ENCODE measurements at places on chromosomes 11 and 22. TPM values are rescaled to one million over a fixed set of nuclear protein-coding genes. Genes with fewer than 3 reads are reported as not detected.

Gene OR4A16
- total RNA-seq, result not detected

GRCh38 chr11:8080674-8081590 lies at the start of gene TUB:
Gene TUB (plus strand): TSS chr11:8081211. CDS start chr11:8081511, 300 bp downstream.
- DNase-seq, result no peak

DNA sequence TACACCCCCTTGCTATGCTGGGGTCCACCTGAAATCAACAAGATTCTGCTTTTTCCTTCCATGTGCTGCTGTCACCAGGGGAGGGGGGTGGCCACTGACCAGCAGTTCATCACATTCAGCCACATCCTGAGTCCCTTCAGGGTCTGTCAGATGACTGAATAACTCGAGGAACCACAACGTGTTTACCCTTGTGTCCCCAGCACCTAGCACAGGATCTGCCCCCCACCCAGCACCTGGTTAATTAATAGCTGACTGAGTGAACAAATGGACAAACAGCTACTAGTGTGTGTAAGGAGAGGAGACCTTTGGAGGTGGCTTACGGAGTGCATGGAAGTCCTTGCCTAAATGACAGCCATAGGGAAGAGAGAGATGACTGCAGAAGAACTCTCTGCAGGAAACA lies 119.5 kb upstream of the NCAM1 start:
- DNase-seq, result no peak

- no peak for DNase-seq
Measured at GRCh38 chr11:76617553-76618265, 52.8 kb downstream of the LRRC32 start.

- DNase-seq, result no peak
Measured at GRCh38 chr11:10310301-10310841, 5.5 kb downstream of the ADM start.

- no peak for DNase-seq
Measured at GRCh38 chr11:21173476-21173875, 504.1 kb downstream of the NELL1 start.

DNA sequence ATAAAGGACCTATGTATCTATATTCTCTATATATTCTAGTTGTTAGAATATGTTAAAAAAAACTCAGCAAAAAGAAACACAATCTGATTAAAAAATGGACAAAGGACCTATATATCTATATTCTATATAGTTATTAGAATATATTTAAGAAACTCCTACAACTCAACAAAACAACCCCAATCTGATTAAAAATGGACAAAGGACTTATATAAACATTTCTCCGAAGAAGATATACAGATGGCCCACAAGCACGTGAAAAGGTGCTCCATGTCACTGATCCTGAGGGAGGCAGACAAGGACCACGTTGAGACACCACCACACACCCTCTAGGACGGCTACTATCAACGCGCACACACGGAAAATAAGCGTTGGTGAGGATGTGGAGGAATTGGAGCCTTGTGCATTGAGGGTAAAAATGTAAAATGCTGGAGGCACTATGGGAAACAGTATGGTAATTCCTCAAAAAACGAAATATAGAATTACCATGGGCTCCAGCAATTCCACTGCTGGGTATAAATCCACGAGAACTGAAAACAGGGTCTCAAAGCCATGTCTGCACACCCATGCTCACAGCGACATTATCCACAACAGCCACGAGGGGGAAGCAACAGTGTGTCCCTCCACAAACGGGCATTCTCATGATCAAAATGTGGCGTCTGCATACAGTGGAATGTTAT lies 22.7 kb downstream of the YPEL1 start:
- DNase-seq, result peak; percentile 79

GRCh38 chr11:128555606-128556005 lies 31.8 kb downstream of the ETS1 start:
- no peak for DNase-seq

DNA sequence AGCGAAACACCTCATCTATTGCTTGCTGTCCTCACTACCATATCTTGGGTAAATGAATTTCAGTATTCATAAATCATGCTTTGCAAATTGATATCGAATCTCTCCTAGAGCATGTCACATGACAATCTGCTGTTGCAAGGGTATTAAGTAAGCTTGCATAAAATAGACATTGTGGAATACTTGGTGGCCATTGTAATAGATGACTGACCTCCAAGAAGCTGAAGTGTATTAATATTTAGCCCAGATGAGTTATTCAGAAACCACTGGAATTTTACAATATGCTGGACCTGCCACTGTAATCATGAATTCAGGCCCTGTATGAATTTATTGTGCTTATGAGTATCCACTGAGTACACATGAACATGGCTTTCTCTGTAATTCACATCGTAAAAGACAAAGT lies 289.7 kb upstream of the ARHGAP42 start:
- no peak for DNase-seq

GRCh38 chr11:64558869-64559268 lies 32.2 kb upstream of the SLC22A12 start:
- no peak for DNase-seq

GRCh38 chr11:128888034-128888985 lies 2.8 kb upstream of the KCNJ5 start:
- DNase-seq, result no peak

DNA sequence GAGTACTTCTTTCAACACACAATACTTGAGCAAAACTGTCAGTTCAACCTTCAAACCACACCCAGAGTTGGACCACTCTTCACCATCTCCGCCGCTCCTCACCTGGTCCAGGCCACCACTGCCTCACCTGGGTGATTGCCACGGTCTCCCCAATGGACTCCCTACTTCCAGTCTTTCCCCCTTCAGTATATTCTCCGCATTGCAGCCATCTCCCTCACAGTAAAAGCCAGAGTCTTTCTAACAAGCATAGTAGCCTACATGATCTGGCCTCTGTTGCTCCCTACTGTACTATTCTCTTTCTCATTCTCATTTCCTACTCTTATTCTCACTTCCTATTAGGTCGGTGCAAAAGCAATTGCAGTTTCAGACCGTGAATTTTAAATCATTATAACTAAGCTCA lies 28.5 kb downstream of the AASDHPPT start:
- no peak for DNase-seq

Gene OR10D3
- not detected for total RNA-seq

GRCh38 chr11:133803026-133803425 lies 42.3 kb downstream of the SPATA19 start:
- DNase-seq, result no peak

GRCh38 chr11:132396318-132396717 lies 1025.9 kb downstream of the NTM start:
- no peak for DNase-seq

DNA sequence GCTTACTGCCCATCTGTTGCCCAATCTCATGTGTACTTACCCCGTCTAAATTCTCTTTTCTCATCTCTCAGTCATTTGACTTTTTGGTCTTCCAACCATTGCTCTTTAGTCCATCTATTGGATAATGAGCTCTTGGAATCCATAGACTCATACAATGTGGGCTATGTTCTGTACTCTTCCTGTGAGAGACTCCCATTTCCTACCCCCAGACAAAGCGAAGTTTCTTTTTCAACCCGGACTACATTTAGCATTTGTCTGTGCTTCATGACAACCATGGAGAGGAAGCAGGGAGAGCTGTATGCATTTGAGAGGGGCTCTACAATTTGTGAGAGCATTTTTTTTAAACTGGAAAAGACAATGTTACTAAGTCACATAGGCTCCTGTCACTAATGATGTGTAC lies 4.0 kb upstream of the ARHGAP42 start:
- no peak for DNase-seq

DNA sequence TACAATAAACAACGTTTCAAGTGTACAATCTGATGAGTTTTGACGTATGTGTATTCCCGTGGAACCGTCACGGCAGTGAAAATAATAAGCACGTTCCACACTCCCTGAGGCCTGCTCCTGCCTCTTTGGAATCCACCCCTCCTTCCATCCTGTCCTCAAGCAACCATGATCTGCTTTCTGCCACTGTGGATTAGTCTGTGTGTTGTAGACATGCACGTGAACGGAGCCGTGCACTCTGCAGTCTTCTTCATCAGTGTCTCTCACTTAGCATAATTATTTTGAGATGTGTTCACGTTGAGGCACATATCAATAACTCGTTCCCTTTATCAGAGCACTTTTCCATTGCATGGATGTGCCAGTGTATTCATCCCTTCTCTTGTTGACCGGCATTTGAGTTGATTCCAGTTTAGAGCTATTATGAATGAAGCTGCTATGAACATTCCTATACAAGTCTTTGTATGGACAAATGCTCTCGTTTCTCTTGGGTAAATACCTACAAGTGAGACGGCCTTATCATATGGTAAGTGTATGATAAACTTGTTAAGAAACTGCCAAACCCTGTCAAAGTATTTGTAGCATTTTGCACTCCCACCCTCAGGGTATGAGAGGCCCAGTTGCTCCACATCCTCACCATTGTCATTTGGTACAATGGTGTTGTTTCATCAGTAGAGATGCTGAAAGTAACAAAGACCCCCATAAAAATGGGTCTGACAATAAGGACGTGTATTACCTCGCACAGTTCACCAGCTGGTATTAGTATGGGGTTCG lies 102.8 kb upstream of the CRYBB3 start:
- DNase-seq, result no peak

Gene ANO9
- total RNA-seq, result not detected

Gene FGF4
- total RNA-seq, result not detected

DNA sequence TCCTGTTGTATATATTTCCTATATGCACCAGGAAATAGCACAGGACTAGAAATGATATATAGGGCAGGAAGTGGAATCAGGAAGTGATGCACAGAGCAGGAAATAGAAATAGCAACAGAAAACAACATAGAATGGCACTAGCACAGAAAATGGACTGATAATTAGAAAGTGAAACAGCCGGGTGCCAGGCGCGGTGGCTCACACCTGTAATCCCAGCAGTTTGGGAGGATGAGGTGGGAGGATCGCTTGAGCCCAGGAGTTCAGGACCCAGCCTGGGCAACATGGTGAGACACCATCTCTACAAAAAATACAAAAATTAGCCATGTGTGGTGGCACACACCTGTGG lies 10.0 kb upstream of the RELT start:
- DNase-seq, result no peak
